ENCODE measurements at places on chromosomes 1 and 21.

DNA sequence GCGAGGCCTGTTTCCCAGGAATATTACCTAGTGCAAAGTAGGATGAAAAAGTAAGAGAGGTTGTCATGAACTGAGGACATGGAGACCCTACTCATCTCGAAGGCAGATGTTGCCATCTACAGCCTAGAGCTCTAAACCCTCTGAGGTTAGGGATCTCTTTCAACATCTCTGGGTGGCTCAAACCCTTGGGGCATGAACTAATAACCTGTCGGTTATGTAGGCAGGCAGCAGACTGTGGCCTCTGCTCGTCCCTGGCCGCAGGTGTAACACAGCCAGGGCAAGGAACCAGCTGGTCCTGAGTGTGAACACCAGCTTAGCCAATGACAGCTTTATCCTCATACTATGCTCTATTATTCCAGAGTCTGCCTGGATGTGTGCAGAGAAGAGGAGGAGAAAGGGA is 13.2 kb downstream of the CAPZB start:
- DNase-seq, result no peak

DNA sequence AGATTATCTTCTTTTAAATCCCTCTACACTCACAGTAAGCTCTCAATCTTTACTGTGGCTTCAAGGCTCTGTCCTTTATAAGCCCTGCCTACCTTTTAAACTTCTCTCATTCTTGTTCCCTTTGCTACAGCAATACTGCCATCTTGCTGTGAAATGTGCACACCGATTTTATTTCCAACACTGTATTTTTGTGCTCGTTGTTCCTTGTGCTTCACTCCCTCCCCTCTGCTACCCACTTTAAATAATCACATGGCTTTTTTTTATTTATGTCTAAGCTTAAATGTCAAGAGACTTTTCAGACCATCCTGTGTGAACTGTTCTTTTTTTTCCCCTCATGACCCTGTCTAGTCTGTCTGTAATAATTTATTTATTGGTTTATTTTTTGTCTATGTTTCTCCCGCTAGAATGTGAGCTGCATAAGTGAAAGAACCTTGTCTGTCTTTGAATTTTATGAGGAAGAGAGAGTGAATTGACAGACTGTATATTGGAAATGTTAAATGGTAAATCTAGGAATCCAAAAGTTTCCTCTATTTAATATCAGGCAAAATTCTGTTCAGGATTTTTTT is 45.7 kb downstream of the ABCD3 start:
- no peak for DNase-seq

DNA sequence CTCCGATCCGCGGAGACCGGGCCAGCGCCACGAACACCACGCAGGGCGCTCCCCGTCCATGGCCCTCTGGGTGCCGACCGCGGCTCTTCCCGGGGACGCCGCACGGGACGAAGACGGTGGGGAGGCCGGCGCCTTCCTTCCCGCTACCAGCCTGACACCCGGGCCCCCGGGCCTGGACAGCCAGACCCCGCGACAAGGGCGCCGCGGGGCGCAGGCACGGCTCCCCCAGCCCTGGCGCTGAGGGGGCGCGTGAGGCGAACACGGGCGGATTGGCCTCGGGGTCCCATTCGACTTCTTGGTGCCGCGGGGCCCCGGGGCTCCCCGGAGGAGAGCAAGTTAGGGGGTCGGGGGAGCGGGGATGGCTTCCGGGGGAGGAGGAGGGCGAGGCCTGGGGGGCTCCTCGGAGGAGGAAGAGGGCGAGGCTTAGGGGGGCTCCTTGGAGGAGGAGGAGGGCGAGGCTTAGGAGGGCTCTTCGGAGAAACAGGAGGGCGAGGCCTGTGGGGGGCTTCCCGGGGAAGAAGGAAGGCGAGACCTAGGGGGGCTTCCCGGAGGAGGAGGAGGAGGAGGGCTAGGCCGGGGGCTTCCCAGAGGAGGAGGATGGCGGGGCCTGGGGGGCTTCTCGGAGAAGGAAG is 537 bp upstream of the KLHL17 start:
- no peak for DNase-seq

DNA sequence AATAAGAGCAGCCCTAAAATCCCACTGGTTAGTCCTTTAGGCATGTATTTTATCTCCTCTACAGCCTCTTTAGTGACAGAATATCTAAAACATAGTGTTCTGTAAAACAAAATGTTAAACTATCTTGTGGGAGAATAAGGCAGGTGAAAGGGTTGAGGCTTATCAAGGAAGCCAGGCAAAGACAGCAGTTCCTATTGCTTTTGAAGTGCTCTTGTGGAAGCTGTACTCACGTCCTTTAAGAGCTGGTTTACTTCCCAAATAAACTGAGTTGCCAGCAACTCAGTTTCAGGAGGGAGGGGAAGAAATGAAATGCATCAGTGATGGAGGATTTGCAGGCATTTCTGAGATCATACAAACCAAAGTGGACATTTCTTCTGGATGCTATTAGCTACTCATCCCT is 529.6 kb upstream of the ZRANB2 start:
- DNase-seq, result no peak

DNA sequence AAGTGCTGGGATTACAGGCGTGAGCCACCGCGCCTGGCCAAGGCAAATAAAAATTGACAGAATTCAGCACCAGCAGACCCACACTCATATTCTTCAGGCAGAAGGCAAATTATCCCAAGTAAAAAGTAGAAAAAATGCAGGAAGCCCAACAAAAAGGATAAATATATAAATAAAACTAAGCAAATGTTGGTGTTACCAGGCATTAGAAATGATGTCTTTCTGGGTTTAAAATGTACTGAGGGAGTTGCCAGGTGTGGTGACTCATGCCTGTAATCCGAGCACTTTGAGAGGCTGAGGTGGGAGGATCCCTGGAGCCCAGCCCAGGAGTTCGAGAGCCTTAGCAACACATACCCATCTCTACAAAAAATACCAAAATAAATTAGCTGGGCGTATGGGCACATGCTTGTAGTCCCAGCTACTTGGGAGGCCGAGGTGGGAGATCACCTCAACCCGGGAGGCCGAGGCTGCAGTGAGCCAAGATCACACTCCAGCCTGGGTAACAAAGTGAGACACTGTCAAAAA is 6.3 kb downstream of the INTS11 start:
- DNase-seq, result no peak

DNA sequence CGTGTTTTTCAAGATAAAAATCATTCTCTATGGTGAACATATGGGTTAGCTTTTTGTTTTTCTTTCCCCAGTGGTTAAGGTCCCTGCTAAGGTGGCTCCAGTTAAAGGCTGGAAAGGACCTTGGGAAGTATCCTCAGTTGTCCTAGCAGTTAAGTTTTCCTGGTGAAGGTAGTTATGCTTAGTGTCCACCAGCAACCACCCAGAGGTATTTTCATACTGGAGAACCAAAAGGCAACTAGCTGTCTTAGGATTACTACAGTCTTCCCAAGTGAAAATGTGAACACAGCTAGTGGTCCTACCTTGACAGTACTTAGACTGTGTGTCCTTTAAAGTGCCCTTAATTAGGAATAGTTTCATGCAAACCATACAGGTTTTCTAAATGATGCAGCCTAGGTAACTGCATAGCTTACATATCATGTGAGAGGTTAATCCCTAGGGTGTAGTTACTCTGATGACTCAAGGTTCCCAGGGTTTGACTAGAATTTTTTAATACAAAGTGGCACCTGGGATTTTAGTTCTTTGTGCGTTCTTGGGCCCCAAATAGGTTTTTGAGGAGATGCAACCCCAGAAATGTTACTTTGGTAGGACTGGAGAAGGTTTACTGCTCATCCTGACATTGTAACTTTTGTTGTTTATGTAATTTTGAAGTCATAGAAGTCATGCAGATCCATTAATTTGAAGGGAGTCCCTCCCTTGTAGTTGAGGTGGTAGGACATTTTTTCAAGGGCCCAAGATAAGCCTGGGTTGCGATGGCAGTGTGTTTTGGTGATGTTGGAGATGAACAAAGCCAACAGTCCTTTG is 36.5 kb downstream of the YY1AP1 start:
- DNase-seq, result no peak

DNA sequence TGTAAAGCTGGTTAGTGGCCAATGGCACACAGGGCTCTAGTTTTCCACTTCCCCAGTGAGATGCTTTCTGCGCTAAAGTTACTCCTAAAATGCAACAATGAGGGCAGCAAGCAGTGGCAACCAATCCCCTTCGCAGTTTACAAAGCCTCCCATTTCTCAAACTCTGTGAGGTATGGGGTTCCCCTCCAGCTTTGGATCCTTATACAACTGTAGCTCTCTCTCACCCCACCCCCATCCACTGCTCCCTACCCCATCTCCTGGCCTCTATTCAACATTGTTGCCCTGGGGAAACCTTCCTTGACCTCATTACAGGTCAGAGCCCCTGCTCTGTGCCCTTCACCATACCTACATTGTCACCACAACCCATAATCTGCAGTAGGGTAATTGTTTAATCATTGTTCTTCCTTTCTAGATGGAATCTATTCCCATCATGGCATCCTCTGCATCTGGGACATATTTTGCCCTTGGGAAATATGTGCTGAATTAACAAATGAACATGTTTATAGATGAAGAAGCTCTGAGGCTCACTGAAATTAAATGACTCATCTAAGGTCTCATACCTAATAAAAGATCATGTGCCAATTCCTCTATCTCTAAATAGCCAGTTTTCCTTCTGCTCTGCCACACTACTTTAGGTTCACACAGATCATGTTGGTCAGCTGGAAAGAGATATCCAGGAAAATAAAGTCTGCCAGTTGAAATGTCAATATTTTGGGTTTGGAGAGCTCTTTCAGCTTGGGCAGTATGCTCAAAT is 12.6 kb downstream of the KIAA0040 start:
- DNase-seq, result no peak

- DNase-seq, result no peak
These were observed 9.1 kb upstream of the GUCA2B start for GRCh38 chr1:42143896-42144710.

DNA sequence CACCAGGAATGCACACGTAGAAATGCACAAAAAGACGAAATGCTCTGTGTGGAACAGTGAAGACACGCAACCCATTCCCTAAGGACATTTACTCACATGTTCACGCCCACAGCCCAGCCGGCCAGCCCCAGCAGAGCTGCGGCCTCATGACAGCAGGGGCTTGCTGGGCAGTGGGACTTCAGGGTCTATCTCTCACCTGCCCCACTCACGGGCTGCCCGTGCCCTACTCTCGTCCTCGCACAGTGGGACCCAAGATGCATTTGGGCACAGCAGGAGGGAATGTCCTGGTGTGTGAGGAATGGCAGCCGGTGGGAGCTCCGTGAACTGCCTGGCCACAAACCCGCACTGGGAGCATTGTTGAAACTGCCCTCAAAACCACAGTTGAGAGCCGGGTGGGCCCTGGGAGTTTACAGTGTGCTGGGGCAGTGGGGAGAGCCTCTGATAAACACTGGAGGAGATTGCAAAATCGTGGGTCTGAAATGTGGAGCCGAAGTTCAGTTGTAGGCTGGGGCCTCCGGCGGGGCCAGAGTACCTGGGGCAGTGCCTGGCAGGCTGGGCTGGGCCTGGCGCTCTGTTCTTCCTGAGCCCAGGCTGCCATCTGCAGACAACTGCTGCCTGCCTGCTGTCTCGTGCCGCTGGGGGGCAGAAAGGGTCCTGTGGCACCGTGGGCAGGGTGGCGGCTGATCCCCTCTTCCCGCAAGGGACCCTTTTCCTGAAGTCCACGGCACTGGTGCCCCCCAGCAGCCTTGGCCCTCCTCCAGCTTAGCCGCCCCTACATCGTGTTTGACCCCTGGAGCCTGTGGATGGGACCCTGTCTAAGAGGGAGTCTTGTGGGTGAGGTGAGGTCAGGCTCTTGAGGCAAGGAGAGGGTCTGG is 20.7 kb upstream of the POFUT2 start:
- no peak for DNase-seq

DNA sequence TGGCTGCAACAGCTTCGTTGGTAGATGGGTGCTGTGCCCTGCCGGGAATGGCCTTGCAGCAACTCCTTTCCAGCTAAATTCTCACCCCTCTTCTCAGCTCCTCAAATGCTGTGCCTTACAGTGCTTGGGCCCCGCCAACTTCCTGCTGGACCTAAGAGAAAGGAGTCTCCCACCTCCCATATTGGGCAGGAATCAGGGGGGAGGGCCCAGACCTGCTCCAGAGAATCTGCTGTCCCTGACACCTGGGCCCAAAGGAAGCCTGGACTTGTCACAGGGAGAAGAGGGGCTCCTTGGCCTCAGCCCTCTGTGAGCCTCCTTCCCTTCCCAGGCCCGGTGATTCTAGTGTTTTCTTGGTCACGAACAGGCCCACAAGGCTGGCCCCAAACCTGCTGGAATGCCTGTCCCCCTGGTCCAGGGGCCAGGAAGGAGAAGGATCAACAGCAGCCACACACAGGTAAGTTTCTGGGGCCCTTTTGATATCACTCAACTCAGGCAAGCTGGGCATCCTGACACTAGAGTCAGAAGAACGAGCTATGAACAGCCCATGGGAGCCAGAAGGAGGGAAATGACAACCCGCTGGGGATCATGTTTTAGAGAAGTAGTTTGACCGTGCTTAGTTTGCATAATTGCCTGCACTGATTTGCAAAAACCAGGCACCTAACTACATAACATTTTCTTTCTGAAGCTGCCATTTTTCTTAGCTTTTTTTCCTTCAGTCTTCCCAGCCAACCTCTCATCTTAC is 86.2 kb downstream of the CD247 start:
- no peak for DNase-seq

DNA sequence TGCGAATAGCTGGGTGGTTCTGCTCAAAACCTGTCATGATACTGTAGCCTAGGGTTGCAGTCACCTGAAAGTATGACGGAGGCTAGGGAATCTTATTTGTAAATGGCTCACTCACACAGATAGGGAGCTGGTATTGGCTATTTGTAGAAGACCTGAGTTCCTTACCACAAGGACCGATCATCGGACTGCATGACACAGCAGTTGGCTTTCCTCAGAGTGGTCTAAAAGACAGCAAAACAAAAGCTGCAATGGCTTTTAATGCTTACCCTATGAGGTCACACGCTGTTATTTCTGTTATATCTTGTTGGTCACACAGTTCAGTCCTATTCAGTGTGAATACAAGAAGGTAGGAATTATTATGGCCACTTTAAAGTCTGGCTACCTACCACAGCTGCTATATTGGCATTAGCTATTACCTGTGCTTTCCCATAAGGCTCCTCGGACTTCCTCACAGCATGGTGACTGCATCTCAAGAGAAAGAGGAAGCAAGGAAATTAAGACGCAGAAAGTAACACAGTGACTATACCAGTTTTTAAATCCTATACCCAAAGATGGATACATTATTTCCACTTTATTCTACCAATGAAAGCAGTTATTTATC is 68.4 kb upstream of the LRRC7 start:
- DNase-seq, result no peak

DNA sequence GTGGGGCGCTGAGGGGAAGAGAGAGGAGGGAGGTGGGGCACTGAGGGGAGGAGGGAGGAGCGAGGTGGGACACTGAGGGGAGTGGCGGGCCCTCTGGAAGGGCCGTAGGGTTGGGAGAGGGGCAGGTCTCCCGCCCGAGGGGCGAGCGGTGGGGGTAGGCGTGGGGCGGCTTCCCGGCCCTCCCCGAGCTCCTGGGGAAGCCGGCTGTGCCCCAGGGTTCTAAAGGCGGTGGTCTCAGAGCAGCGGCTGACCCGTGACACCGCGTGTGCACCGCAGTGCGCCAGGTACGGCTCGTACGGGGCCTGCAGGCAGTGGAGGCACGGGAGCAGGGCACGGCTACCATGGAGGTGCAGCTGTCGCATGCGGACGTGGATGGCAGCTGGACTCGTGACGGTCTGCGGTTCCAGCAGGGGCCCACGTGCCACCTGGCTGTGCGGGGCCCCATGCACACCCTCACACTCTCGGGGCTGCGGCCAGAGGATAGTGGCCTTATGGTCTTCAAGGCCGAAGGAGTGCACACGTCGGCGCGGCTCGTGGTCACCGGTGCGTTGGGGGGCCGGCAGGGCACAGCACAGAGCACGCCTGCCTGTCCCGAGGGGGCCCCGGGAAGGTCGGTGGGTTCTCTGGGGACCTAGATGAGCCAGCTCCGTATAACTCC is 68.5 kb downstream of the OBSCN start:
- no peak for DNase-seq

Data from stimulated activated CD8-positive, alpha-beta memory T cell treated with anti-CD3 and anti-CD28 coated beads, Interleukin-4, amount 100 ng/mL, for 1 hour (primary cell).